ENCODE measurements at places on chromosomes 4 and X. TPM values are rescaled to one million over a fixed set of nuclear protein-coding genes. Genes with fewer than 3 reads are reported as not detected.

USP17L17 gene
- total RNA-seq, result not detected

RHOXF1 gene
- not detected for total RNA-seq

SMAD1 gene
- 3.9 TPM for total RNA-seq

VEGFC gene
- 0.14 TPM for total RNA-seq

KLHL13 gene
- total RNA-seq, result not detected

SPP1 gene
- 568 TPM for total RNA-seq

HOPX gene
- not detected for total RNA-seq

SMR3B gene
- total RNA-seq, result not detected

ATOH1 gene
- not detected for total RNA-seq

TRPC5OS gene
- not detected for total RNA-seq

GASK1B gene
- 42.5 TPM for total RNA-seq

SFRP2 gene
- total RNA-seq, result not detected

MAGEH1 gene
- 17.8 TPM for total RNA-seq

C4orf51 gene
- not detected for total RNA-seq

LEF1 gene
- not detected for total RNA-seq

CCDC149 gene
- total RNA-seq, result not detected
